Endothelial cell of umbilical vein (primary cell): ENCODE measurements at places on chromosomes 6 and 20. TPM values are rescaled to one million over a fixed set of nuclear protein-coding genes. Genes with fewer than 3 reads are reported as not detected.

DNA sequence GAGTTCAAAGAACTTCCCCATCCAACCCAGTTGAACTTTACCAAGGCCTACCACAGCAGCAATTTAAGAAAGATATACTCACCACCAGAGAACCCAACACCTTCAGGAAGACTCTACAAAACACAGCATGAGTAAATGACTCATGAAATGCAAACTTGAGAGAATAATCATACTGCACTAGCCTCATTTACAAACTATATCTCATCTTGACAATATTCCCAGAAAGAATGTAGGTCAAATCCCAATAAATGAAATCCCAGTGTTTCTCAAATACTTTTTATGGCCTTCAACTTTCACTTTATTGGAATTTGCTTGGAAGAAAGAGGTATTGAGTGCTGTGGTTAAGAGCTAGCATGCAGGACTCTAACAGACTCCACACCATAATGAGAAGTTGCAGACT, 60.0 kb downstream of the FYN start:
- H3K4me1 ChIP-seq = peaks cover 8% of the 10 kb centered on the region
- no peaks in the 10 kb centered on the region for H3K27me3 ChIP-seq
- peaks cover 1% of the 10 kb centered on the region for H3K36me3 ChIP-seq
- no peak for DNase-seq
- no peak overlapping the region for H3K4me3 ChIP-seq

Gene WTAP
- 75.6 and 81.6 TPM in 2 replicates for total RNA-seq

DNA sequence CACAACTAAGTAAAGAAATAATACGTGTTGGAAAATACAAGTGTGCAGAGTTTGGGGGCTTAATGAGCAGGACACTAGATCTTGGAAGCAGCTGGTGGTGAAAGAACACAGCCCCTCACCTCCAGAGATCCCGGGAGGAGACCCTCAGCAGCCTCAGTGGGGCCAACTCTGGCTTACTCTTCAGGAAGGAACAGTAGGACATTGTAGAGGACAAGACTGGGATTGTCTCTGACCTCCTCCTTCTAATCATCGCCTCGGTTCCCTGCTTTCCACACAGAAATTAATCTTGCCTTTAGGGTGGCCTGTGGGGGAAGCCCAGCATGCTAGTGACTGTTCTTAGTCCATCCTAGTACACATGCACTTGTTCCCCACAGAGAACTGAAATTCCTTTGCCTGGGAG, 130.7 kb downstream of the AKAP7 start:
- H3K27me3 ChIP-seq = no peaks in the 10 kb centered on the region
- H3K4me1 ChIP-seq = no peaks in the 10 kb centered on the region
- H3K27ac ChIP-seq = no peak overlapping the region
- H3K4me3 ChIP-seq = no peak overlapping the region
- DNase-seq = no peak
- H3K36me3 ChIP-seq = no peaks in the 10 kb centered on the region

- H3K36me3 ChIP-seq = no peaks in the 10 kb centered on the region
- no peak overlapping the region for H3K27ac ChIP-seq
- H3K27me3 ChIP-seq = no peaks in the 10 kb centered on the region
- no peak for DNase-seq
- H3K4me3 ChIP-seq = no peak overlapping the region
Measured at GRCh38 chr6:34745277-34746103, 11.8 kb upstream of the SNRPC start.

DNA sequence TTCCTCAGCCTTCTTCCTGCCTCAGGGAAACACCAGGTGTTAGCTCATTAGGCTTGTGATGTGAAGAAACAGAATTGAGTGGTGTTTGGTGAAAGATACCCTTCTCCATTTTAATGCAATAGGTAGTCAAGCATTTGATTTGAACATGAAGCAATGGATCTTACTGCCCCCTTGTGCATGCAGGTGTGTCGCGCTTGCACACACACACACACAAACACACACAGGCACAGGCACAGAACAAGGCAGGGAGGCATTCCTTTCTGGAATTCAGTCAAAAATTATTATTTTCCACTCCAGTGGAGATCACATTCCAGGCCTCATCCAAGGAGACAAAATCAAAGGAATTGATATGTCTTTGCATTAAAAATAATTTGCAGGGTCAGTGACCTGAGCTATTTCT, 667.0 kb upstream of the MARCKS start:
- no peak overlapping the region for H3K4me3 ChIP-seq
- DNase-seq = no peak
- H3K4me1 ChIP-seq = peaks cover 6% of the 10 kb centered on the region
- H3K27ac ChIP-seq = no peak overlapping the region
- no peaks in the 10 kb centered on the region for H3K27me3 ChIP-seq
- no peaks in the 10 kb centered on the region for H3K36me3 ChIP-seq

DNA sequence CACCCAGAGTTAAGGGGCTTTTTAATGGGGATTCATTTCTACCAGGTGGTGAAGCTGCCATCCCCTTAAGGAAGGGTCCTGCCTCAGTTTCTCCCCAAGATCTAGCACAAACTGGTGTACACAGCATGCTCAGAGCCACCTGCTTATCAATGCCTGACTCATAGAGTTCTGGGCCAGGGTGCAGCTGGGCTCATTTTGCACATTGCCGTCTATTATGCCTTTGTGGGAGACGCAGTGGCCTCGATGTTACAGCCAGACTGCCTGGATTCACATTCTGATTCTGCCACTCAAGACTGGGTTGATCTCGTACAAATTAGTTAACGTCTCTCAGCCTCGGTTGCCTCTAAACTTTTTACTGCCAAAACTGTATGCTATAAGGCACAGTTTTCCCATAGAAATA, 365.7 kb downstream of the ZFAND3 start:
- DNase-seq = no peak
- no peaks in the 10 kb centered on the region for H3K27me3 ChIP-seq
- H3K36me3 ChIP-seq = no peaks in the 10 kb centered on the region
- H3K4me3 ChIP-seq = no peak overlapping the region
